ENCODE measurements at places on chromosomes 7 and 10. TPM values are rescaled to one million over a fixed set of nuclear protein-coding genes. Genes with fewer than 3 reads are reported as not detected.

The KIN gene
- 14.1 TPM for total RNA-seq

The TUBAL3 gene
- total RNA-seq: not detected

The TYW1B gene
- total RNA-seq: 3.4 TPM

The TMEM196 gene
- total RNA-seq: 0.55 TPM

The GPNMB gene
- not detected for total RNA-seq

The GJC3 gene
- 0.28 TPM for total RNA-seq

The LMBR1 gene
- 55.1 TPM for total RNA-seq

The TMEM176A gene
- 2.0 TPM for total RNA-seq

The C7orf33 gene
- not detected for total RNA-seq

The AKR1C1 gene
- 5.7 TPM for total RNA-seq

The FFAR4 gene
- total RNA-seq: not detected

The SRRT gene
- total RNA-seq: 356 TPM

The HOXA7 gene
- 8.8 TPM for total RNA-seq

The GBX1 gene
- 2.4 TPM for total RNA-seq

The COBL gene
- 0.41 TPM for total RNA-seq

The MAPK8 gene
- total RNA-seq: 56.6 TPM

The ASZ1 gene
- not detected for total RNA-seq

The SLC25A40 gene
- 39.0 TPM for total RNA-seq

The RADIL gene
- 13.8 TPM for total RNA-seq

The MYL10 gene
- total RNA-seq: not detected

The PNLIPRP2 gene
- not detected for total RNA-seq

The PON1 gene
- total RNA-seq: not detected

The PRF1 gene
- total RNA-seq: not detected

The LMTK2 gene
- 19.2 TPM for total RNA-seq

The OR6V1 gene
- total RNA-seq: not detected

The C10orf67 gene
- total RNA-seq: 0.33 TPM

The XRCC2 gene
- total RNA-seq: 28.2 TPM

The GATA3 gene
- 0.39 TPM for total RNA-seq

The ZNF485 gene
- 8.4 TPM for total RNA-seq

The TFEC gene
- total RNA-seq: not detected

The FXYD4 gene
- not detected for total RNA-seq

The SPDYE6 gene
- total RNA-seq: not detected

The TAS2R41 gene
- total RNA-seq: not detected

Data from neural crest cell (in vitro differentiated cells).